ENCODE measurements at places on chromosomes 4 and X.

DNA sequence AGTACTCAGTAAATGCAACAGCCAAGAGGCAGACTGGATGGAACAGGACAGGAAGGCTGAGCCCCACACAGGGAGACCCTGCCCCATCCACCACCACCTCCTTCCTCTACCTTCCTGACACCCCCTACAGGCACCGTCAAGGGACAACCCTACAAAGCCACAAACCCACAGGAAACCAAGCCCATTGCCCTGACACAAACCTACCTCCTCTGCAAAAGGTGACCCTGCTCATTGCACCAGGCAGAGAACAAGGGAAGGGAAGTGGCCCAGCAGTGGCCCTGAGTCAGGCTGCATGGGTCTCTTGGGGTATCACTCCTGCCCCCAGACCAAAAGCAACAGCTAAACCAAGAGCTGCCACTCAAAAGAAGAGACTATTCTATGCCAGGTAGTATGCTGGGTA is 21.0 kb downstream of the JAKMIP1 start:
- DNase-seq: no peak

GRCh38 chr4:15368856-15369255 is 59.0 kb upstream of the C1QTNF7 start:
- no peak for DNase-seq

DNA sequence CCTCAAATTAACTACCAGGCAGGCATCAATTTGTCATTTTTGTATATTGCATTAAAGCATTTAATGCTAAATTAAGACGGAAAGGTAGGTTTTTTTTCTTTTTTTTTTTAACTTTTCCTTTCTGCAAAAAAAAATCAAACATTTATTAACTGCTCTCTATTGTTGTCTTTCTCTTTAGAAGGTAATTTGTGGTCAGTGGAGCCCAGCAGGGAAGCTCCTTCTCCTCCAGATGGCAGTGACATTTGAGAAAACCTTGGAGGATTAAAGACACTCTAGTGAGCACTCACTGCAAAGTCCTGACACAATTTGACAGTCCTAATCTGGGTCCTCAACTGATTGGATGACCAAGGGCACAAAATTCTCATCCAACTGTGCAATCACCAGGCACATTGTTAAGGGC is 102.4 kb downstream of the SLIT2 start:
- DNase-seq: peak; percentile 82

- no peak for DNase-seq
These were observed 123.9 kb downstream of the KDR start for GRCh38 chr4:55001538-55001937.

DNA sequence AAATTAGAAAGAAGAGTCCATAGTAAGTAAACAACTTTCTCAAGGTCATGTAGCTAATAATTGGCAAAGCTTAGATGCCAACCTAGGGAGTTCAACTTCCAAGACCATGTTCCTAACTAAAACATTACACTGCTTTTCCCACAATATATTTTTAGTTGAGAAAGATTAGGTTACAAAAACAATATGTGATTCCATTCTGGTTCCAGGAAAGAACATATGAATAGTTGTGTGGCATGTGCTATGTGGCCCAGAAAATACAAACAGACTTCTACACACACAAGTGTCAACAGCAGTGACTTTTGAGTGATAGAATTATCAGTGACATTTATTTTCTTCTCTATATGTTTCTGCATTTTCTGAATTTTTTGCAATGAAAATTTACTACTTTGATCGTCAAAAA is 62.7 kb upstream of the EDNRA start:
- DNase-seq: no peak

Measured in NCI-H146 (cell line).